CD4-positive, alpha-beta T cell treated with Interferon alpha-2 for 1 hour (primary cell): ENCODE measurements at places on chromosomes 2 and 18.
A peak's percentile ranks its signal among the peaks of the same experiment; 100 is the strongest.

DNA sequence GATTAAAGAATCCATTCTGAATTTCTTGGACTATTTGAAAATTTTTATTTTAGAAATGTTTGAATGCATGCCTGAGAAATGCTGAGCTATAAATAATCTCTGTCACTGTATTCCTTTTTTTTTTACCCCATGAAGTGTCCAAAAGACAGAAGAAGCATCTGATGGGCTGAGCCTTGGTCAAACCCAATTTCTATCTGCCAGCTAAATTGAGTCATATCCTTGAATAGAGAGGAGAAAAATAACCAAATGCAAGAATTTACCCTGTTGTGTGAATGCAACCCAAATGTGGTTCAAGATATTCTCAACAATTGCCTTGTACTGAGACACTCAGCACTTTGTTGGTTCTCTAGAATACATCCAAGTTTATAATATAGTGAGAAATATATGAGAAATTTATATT, 223.5 kb downstream of the UBE2E3 start:
- DNase-seq, result no peak

GRCh38 chr2:23487735-23488492, 102.9 kb downstream of the KLHL29 start:
- DNase-seq, result no peak

DNA sequence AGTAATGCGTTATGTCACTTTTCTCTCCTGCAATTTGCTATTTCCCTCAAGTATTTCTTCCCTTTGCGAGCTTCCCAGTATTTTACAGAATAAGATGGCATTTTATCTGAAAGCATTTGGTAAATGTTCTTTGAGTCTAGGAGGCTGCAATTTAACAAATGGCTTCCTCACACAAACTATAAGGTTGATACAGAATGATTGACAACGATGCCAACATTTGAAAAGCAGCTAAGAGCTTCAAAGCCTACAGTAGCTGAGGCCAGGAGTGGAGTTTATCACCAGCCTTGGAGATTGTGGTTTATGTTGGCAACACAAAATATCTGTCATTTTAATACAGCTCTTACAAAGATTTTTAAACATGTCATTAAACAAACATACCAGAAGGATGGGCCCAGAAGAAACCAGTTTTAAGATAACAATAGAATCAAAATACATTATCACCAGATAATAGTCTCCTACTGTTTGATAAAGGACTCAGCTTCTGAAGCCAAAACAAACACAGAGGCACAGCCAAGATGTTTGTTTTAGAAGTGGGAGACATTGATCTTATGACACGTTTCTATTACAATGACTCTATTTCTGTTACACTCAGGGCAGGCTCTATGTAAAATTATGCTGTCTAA, 711.4 kb upstream of the ACVR2A start:
- DNase-seq, result no peak

GRCh38 chr18:73688851-73689711, 458.6 kb downstream of the FBXO15 start:
- DNase-seq, result no peak

- peak; percentile 57 for DNase-seq
These were observed 111.3 kb downstream of the HDAC4 start for GRCh38 chr2:239289545-239289944.

GRCh38 chr2:1550658-1551316, 137.5 kb downstream of the TPO start:
- DNase-seq, result peak; percentile 36

DNA sequence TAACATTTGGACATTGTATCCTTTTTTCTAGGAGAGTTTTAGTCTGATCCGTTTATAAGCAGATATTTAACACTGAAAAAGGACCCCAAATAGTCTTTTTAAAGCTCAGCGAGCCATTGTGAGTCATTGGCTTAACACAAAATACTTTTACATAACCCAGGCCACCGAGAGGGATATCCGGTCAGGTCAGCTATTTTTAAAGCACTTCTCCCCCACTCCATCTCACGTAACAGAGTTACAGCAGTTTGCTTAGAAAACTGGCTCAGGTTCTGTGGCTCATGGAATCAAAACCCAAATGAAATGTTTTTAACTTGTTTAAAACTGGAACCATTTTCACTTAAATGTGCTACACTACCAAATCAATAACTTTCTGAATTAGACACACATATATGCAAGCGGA, 23.9 kb downstream of the COL4A3 start:
- no peak for DNase-seq

DNA sequence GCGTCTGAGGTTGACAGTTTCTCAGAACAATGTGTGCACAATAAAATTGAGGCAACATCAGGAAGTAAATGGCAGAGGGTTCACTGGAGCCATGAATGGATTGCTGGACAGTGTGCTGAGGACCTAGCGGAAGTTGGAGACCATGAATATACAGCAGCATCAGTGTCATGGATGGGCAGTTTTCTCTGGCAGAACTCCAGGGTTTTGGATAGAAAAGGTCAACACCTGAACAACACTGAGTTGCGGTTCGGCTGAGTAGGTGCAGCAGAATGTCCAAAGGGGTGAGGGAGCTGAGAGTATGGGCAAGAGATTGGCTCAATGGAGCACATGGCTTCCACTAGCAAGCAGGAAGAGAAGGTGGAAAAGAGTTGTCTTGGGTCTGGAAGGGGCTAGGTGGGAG, 73.7 kb downstream of the DNER start:
- no peak for DNase-seq

- no peak for DNase-seq
These were observed 27.3 kb downstream of the MOB4 start for GRCh38 chr2:197543206-197543605.

DNA sequence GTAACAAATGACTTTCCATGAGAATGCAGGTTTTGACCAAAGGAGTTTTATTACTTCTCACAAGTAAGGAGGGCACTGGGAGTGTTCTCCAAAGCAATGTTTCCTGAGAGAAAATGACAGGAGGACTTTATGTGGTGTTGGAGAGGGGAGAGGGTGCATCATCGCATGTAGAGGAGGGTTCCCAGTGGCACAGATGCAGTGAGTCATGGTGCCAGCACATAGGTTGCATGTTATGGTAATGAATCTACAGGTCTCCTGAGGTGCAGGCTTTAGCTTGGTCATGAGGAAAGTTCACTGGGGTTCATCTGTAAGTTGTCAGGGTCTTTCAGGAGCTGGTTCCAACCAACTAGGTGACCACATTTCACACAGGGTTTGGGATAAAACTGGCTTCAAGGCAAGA, 30.4 kb downstream of the NAT8 start:
- DNase-seq, result no peak

DNA sequence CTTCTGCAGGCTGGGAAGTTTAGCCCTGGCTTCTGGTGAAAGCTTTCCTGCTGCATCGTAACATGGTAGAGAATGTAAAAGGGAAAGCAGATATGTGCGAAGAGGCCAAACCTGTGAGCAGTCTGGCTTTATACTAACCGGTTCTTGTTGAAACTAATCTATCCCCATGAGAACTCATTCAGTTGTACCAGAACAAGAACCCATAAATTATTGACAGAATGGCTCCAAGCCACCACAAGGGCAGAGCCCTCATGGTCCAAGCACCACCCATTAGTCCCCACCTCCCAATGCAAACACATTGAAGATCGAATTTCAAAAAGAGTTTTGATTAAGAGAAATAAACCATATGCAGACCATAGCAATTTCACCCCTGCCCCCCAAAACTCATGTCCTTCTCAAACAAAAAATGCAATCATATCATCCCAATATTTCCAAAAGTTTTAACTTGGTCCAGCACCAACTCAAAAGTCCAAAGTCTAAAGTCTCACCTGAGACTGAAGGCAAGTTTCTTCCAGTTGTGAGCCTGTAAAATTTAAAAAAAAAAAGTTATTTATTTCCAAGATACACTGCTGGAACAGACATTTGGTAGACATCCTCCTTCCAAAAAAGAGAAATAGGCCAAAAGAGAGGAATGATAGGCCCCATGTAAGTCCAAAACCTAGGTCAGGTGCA, 318.9 kb downstream of the CNTNAP5 start:
- DNase-seq, result no peak

- no peak for DNase-seq
These were observed 265.5 kb downstream of the RPRM start for GRCh38 chr2:153213022-153213421.

GRCh38 chr18:78549971-78550370, 429.6 kb upstream of the SALL3 start:
- DNase-seq, result no peak

DNA sequence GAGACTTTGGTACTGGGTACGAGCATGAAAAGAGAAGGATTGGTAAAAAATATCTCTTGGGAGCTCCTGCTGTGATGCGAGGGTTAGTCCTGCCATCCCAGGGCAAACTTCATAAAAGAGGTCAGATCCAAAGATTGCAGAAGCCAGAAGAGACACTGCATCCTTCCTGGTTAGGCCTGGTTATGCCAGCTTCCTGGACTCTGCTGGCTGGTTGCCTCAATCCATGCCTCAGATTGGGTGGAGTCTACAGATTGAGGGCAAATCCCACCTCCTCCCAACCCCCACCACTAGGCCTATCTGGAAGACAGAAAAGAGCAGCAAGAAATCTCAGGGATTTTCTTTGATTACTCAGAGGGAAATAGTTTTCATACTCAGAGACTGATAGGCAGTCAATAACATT, 5.3 kb upstream of the ACADL start:
- DNase-seq, result no peak

GRCh38 chr2:234435836-234436481, 60.9 kb downstream of the ARL4C start:
- DNase-seq, result no peak

- no peak for DNase-seq
These were observed 42.2 kb downstream of the THNSL2 start for GRCh38 chr2:88212251-88212790.

GRCh38 chr2:60899892-60900249, 18.5 kb downstream of the REL start:
- DNase-seq, result no peak

DNA sequence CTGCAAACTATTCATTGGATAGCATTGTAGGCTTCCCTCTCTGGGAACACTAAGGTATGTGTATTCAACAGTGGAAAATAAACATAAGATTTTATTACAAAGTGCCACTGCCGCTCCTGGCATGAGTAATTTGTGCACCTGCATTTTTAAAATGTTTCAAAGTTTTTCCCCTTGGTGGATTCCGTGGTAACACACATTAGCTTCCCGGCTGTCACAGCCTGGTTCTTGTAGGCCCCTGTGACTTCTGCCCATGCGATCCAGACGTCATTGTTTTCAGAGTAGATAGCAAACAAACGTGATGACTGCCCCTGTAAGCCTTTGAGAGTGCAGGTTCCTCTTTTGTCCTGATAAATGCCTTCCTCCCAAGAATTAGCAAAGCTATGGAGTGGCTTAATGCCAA, 421.0 kb downstream of the ZNF521 start:
- no peak for DNase-seq

GRCh38 chr18:75714766-75715165, 287.3 kb upstream of the SMIM21 start:
- DNase-seq, result no peak

GRCh38 chr18:37019157-37019827, 190.4 kb downstream of the KIAA1328 start:
- no peak for DNase-seq

DNA sequence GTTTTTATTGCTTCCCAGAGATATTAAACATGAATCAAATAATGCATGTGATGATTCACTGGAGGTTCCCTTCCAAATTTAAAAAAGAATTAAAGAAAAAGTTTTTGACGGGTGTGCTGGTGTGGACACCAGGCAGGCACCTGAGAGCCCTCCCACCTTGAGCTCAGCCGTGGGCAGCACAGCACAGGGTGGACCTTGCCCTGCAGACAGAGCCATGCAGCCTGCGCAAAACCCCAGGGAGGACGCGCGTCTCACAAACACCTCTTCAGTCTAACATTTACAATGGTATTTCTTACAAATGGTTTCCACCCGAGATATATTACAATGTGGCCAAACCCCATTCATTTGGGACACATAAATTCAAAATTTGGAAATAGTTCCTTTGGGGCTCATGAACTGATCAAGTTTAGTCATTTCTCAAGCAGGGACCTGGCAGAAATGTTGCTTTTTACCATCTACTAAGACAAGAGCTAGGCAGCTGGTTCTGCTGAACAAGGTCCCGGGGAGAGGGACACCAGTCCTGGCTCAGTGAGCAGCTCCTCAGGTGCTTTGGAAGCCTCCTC, 45.4 kb downstream of the ODC1 start:
- no peak for DNase-seq

DNA sequence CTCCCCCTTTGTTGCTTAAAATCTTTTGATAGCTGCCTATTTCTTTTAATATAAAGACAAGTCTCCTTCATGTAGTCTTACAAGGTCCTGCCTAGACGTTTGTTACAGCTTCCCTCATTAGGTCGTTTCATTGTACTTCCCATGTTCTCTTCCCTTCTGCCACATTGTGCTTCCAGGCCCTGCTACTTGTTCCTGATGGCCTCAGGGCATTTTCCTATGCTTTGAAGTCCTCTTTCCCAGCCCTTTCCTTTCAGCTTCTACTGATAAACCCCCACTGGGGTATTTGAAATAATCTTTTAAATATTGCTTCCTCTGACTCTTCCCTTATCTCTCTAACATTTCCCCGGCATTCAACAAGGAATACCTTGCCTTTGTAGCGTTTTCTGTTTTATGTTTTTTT, 67.4 kb downstream of the UBE2E3 start:
- no peak for DNase-seq

DNA sequence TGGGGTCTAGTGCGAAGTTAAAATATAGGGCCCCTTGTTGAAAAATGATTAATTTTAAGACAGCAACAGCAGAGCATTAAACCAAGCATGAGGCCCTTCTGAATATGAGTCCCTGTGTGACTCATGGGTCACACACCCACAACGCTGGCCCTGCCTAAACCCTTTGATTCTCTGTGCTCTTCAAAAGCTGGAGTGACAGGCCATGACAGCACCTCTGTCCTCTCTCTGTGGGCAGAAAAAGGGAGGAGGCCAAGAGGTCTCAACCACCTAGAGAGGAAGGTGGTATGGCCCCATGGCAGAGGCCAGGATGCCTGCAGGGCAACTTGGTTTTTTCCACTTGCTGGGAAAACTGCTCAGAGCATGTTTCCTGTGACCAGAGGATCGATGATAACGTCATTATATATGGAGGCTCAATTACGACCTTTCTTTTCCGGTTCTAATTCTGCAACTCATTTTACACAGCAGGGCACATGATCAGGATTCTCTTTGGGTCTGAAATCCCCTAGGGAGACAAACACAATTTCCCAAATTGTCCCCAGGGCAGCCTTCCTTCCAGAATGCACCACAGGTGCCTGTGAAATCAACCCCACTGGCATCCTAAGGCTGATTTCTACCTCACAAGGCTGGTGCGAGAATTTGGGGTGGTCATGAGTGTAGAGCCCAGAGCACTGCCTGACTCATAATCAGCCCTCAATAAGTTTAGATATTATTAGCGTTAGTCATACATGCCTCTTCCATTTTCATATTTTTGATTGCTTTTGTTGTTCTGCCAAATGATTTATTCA, 102.0 kb upstream of the PPP1CB start:
- no peak for DNase-seq

DNA sequence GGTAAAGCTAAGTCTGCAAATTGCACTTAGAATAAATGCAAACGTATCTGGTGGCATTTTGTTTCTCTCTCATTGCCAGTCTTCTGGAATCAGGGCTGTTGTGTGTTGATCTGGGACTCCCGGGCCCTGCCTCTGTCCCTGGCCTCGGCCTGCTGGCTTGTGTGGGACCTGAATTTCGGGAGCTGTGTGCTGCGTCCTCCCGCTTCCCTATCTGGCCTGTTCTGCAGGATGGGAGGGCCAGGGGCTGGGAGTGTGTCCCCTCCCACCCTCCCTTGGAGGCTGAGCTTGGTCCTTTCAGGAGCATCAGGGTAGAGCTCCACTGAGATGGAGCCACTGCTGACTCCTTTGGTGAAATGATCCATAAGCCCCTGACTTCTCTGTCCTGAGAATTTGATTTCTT, 118.5 kb downstream of the ACKR3 start:
- DNase-seq, result no peak
